Effector memory CD4-positive, alpha-beta T cell (primary cell): ENCODE measurements at places on chromosomes 6 and 20.

- H3K4me3 ChIP-seq: no peak overlapping the region
- no peaks in the 10 kb centered on the region for H3K36me3 ChIP-seq
- no peak overlapping the region for H3K27ac ChIP-seq
- no peaks in the 10 kb centered on the region for H3K4me1 ChIP-seq
Observed at GRCh38 chr6:49004801-49005200, 458.3 kb downstream of the MMUT start.

GRCh38 chr6:150258381-150258780, 110.4 kb upstream of the IYD start:
- DNase-seq: no peak
- H3K36me3 ChIP-seq: no peaks in the 10 kb centered on the region
- no peak overlapping the region for H3K4me3 ChIP-seq
- H3K27ac ChIP-seq: no peak overlapping the region

DNA sequence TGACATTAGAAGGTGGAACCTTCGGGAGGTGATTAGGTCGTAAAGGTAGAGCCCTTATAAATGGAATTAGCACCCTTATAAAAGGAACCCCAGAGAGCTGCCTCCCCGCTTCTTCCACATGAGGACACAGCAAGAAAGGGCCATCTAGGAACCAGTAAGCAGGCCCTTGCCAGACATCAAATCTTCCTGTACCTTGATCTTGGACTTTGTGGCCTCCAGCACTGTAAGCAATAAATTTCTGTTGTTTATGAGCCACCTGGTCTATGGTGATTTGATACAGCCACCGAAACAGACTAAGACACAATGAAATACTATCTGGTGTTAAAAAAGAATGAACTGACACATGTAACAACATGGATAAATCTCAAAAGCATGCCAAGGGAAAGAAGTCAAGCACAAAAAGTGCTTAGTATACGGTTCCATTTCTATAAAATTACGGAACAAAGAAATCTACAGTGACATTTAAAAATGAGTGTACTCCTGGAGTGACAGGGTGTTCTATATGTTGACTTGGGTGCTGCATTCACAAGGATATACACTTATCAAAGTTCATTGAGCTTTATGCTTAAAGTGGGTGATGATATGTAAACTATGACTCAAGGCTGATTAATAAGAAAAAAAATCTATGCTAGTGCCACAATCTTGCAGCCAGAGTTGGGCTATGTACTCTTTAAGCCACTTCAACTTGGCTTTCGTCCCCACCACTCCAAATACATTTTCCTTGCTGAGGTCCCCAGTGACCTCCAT, 18.4 kb downstream of the SERPINB1 start:
- DNase-seq: no peak
- H3K27me3 ChIP-seq: no peaks in the 10 kb centered on the region

- no peaks in the 10 kb centered on the region for H3K27me3 ChIP-seq
- no peak for DNase-seq
- H3K4me1 ChIP-seq: peaks cover 18% of the 10 kb centered on the region
- H3K4me3 ChIP-seq: peak overlapping the region; percentile 91
- H3K36me3 ChIP-seq: no peaks in the 10 kb centered on the region
Observed at GRCh38 chr6:108559884-108560462, 744 bp upstream of the FOXO3 start.

DNA sequence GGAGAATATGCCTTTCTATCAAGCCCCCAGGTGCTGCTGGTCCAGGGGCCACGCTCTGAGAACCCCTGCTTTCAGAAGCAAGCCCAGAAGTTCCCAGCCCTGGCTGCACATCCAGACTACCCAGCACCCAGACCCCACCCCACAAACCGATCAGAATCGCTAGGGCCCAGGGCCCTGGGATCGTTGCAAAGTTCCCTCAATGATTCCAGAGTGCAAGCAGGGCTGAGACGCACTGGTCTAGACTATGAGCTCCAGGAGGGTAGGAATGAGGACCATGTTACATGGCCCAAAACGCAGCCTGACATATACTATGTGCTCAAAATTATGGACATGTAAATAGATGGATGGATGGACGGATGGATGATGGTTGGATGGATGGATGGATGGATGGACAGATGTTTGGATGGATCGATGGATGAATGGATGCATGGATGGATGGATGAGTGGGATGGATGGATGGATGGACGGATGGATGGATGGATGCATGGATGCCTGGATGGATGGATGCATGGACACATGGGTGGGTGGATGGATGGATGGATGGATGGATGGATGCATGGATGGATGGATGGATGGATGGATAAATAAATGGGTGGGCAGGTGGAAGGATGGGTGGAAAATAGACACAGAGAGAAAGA, 194.1 kb downstream of the PREX1 start:
- DNase-seq: no peak
- H3K36me3 ChIP-seq: peaks cover 84% of the 10 kb centered on the region
- H3K27me3 ChIP-seq: no peaks in the 10 kb centered on the region
- no peak overlapping the region for H3K27ac ChIP-seq
- no peak overlapping the region for H3K4me3 ChIP-seq
- no peaks in the 10 kb centered on the region for H3K4me1 ChIP-seq

- H3K36me3 ChIP-seq: no peaks in the 10 kb centered on the region
- no peak overlapping the region for H3K27ac ChIP-seq
- no peak for DNase-seq
- H3K4me1 ChIP-seq: no peaks in the 10 kb centered on the region
Observed at GRCh38 chr6:130681028-130681427, 146.2 kb upstream of the SMLR1 start.

DNA sequence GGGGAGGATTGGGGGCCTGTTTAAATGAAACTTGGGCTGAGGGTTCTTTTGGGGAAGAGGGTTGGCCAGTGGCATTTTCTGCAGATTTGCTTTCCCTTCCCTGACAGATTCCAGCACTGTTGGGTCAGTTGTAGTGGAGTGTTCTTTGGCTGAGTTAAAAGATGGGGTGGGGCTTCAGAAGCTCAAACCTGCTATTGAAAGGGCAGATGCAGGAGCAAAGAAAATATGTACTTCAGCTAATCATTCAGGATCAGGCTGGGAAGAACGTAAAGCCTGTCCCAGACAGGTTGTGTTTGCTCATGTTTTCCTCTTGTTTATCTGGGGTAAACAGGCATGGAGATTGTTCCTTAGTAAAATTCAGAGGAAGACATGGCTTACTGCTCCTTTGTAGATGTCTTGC, 2.5 kb downstream of the SASH1 start:
- H3K4me1 ChIP-seq: peaks cover 4% of the 10 kb centered on the region
- H3K27ac ChIP-seq: no peak overlapping the region
- H3K27me3 ChIP-seq: no peaks in the 10 kb centered on the region
- no peak overlapping the region for H3K4me3 ChIP-seq
- no peaks in the 10 kb centered on the region for H3K36me3 ChIP-seq

GRCh38 chr20:63738687-63739129, 868 bp upstream of the SLC2A4RG start:
- peak overlapping the region; percentile 70 for H3K4me3 ChIP-seq
- peaks cover 46% of the 10 kb centered on the region for H3K36me3 ChIP-seq
- DNase-seq: peak; percentile 32
- H3K27ac ChIP-seq: peak overlapping the region; percentile 45
- peaks cover 27% of the 10 kb centered on the region for H3K4me1 ChIP-seq
- no peaks in the 10 kb centered on the region for H3K27me3 ChIP-seq

DNA sequence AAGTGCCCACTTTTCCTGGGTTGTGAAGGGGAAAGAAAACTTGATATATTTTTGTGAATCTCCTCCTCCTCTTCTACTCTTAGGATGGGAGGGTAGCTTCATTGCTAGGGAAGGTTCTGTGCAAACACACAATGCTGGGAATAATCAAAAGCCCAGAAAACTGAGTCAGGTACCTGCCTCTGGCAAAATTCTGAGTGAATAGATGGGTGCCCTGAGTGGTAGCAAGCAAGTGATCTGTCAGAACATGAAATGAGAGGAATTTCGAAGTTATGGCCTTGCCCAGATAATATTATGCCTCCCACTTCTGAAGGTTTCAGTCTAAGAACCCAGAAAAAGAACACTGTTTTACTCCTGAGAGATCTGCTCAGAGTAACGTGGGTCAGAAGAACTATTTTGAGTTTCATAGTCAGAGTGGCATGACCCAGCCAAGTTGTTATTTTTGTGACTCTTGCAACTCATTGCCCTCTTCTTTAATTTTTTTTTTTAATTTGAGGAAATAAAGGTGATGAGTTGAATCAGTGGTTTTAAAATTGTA, 158.3 kb downstream of the BMP2 start:
- H3K27me3 ChIP-seq: no peaks in the 10 kb centered on the region
- no peaks in the 10 kb centered on the region for H3K36me3 ChIP-seq
- no peak overlapping the region for H3K27ac ChIP-seq
- no peak for DNase-seq
- no peaks in the 10 kb centered on the region for H3K4me1 ChIP-seq

DNA sequence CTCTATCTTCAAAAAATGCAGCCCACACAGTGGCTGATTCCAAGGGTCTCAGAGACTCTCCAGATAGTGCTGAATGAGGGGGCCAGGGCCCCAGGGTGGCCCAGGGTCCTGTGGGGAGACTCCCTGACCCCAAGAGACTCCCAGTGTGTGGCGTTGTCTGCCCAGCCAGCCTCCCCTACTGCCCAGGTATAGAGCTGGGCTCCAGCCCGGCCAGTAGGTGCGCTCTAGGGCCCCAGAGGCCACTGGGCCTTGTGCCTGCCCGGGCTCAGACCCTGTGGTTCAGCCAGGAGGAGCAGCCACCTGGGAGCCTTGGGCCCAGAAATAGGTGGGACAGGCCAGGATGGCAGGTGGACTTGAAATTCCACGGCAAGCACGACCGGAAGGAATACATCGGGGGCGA, 30.3 kb upstream of the GATA5 start:
- H3K27me3 ChIP-seq: no peaks in the 10 kb centered on the region
- no peak for DNase-seq
- H3K4me1 ChIP-seq: peaks cover 5% of the 10 kb centered on the region
- H3K4me3 ChIP-seq: no peak overlapping the region
- H3K27ac ChIP-seq: no peak overlapping the region

GRCh38 chr20:52200870-52201269, 9.3 kb upstream of the ZFP64 start:
- no peak overlapping the region for H3K4me3 ChIP-seq
- H3K4me1 ChIP-seq: no peaks in the 10 kb centered on the region
- H3K27me3 ChIP-seq: no peaks in the 10 kb centered on the region
- no peak overlapping the region for H3K27ac ChIP-seq
- H3K36me3 ChIP-seq: no peaks in the 10 kb centered on the region

DNA sequence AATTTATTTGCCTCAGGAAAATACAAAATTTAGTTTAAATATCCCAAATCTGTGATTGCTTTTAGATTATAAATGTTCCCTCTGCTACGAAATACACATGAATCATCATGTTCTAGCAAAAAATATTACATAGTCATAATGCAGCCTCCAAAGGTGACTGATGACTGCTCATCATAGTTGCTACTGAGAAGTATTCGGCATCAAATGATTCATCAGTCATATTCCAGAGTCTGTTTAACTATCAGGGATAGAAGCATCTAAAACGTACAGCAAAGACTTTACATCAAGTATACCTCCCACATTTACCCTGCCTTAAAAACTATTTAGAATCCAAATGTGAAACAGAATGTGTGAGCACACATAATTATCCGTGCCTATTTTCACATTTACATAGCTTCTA, 626.0 kb downstream of the CDH26 start:
- no peaks in the 10 kb centered on the region for H3K36me3 ChIP-seq
- no peaks in the 10 kb centered on the region for H3K4me1 ChIP-seq

DNA sequence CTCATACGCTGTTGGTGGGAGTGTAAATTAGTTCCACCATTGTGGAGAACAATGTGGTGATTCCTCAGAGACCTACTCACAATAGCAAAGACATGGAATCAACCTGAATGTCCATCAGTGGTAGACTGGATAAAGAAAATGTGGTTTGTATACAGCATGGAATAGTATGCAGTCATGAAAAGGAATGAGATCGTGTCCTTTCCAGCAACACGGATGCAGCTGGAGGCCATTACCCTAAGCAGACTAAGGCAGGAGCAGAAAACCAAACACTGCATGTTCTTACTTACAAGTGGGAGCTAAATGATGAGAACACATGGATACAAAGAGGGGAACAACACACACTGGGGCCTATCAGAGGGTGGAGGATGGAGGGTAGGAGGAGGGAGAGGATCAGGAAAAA, 54.6 kb downstream of the SYNJ2 start:
- H3K27me3 ChIP-seq: no peaks in the 10 kb centered on the region
- peaks cover 20% of the 10 kb centered on the region for H3K36me3 ChIP-seq
- DNase-seq: no peak
- no peak overlapping the region for H3K27ac ChIP-seq
- H3K4me1 ChIP-seq: peaks cover 5% of the 10 kb centered on the region

DNA sequence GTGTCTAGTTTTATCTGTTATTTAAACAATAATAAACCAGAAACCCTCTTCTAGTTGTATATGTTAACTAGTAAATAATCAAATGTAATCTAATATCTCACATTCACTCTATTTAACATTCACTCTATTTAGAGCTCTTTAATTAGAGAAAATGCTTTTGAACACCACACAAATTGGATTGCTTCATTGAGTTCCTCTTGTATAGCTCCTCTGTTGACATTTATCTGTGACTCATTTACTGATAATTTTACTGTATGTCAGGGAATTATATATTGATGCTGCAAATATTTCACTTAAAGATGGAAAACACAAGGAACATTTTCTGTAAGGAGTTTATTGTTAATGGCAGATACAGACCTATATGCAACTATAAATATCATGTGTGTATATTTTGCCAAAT, 594.6 kb downstream of the COL12A1 start:
- no peaks in the 10 kb centered on the region for H3K4me1 ChIP-seq
- no peak overlapping the region for H3K4me3 ChIP-seq
- H3K27ac ChIP-seq: no peak overlapping the region
- H3K36me3 ChIP-seq: no peaks in the 10 kb centered on the region

- no peaks in the 10 kb centered on the region for H3K27me3 ChIP-seq
- no peak overlapping the region for H3K4me3 ChIP-seq
- no peaks in the 10 kb centered on the region for H3K36me3 ChIP-seq
- DNase-seq: no peak
Observed at GRCh38 chr6:161353208-161353613, 79.3 kb upstream of the AGPAT4 start.

DNA sequence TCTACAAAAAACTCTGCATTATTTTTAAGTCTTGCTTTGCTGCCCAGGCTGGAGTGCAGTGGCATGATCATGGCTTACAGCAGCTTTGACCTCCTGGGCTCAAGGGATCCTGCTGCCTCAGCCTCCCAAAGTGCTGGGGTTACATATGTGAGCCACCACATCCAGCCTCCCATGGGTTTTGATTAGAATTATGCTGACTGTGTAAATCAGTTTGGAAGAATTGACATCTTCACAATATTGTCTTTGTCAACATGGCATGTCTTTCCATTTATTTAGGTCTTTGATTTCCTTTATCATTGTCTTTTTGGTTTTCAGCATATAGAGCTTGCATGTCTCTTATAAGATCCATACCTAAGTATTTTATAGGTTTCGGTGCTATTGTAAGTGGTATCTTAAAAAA, 13.2 kb upstream of the APCDD1L start:
- no peak overlapping the region for H3K4me3 ChIP-seq
- no peak for DNase-seq
- H3K4me1 ChIP-seq: no peaks in the 10 kb centered on the region
- no peaks in the 10 kb centered on the region for H3K27me3 ChIP-seq

GRCh38 chr6:135334169-135334568, 153.1 kb downstream of the MYB start:
- H3K27me3 ChIP-seq: no peaks in the 10 kb centered on the region
- H3K4me1 ChIP-seq: no peaks in the 10 kb centered on the region
- no peaks in the 10 kb centered on the region for H3K36me3 ChIP-seq
- H3K4me3 ChIP-seq: no peak overlapping the region
- H3K27ac ChIP-seq: no peak overlapping the region
